ENCODE measurements at places on chromosomes 11 and 22.

GRCh38 chr11:77470504-77470903, 3.4 kb downstream of the PAK1 start:
- no peak for DNase-seq

DNA sequence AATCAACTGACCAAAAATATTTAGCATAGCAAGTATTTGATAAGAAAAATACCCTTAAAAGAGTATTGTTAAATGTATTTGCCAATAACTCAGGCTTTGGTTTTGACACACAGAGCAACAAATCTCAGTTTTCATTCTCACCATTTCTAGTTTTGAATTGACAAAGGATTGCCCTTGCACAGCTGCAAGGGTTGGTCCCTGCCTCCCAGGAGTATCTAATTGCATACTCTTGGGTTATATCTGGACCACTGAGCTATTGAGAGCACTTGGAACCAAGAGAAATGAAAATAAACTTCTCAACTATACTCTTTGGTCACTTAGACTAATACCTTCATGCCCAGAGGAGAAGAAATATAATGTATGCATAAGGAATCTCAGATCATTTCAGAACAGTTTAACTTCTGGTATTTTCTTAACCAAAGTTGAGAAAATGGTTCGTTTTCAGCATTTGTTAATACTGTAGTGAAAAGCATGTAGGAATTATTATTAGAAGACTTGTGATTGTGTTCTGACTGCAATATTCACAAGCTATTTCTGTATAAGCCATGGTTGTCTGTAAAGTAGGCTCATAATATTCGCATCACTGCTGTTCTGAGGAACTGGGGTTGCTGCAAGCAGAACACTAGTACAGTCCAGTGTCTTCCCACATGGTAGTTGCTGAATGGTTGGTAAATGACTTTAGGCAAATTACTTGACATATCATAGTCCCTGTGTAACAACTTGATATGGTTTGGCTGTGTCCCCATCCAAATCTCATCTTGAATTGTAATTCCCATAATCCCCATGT, 7.9 kb downstream of the C2CD3 start:
- no peak for DNase-seq

- DNase-seq, result no peak
Measured at GRCh38 chr11:122976061-122976733, 5.4 kb downstream of the BSX start.

DNA sequence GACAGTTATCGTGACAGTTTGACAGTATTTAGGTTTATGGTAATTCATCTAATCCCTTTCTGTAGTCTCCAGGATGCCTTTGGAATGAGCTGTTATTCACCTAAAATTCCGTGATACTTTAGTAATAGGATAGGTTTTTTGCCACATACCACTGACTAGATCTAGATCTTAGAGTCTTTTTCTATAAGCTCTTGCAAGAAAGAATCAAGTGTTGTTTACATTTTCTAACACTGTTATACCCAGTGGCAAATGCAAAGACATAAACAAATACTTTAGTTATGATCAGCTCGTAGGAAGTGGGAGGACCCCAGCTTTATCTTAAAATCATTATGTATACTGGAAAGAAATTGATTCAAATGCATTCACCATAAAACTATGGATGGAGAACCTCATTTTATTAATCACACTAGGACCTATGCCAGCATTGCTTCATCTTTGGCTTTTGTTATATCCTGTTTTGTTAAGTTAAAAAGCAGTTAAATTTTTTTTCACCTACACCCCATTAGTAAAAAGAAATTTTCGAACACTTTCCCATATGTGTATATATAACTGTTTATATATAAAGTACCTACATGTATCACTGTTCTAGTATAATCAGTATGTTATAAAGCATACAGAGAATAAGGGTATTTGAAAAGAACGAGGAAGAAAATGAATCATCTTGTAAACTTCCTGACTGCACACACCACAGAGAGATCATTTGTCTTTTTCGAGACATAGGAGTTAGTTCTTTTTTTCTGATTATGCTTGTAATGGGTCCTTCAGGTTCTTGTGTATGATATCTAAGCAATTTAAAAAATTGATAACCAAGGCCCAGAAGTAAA, 60.9 kb downstream of the PDHX start:
- no peak for DNase-seq

DNA sequence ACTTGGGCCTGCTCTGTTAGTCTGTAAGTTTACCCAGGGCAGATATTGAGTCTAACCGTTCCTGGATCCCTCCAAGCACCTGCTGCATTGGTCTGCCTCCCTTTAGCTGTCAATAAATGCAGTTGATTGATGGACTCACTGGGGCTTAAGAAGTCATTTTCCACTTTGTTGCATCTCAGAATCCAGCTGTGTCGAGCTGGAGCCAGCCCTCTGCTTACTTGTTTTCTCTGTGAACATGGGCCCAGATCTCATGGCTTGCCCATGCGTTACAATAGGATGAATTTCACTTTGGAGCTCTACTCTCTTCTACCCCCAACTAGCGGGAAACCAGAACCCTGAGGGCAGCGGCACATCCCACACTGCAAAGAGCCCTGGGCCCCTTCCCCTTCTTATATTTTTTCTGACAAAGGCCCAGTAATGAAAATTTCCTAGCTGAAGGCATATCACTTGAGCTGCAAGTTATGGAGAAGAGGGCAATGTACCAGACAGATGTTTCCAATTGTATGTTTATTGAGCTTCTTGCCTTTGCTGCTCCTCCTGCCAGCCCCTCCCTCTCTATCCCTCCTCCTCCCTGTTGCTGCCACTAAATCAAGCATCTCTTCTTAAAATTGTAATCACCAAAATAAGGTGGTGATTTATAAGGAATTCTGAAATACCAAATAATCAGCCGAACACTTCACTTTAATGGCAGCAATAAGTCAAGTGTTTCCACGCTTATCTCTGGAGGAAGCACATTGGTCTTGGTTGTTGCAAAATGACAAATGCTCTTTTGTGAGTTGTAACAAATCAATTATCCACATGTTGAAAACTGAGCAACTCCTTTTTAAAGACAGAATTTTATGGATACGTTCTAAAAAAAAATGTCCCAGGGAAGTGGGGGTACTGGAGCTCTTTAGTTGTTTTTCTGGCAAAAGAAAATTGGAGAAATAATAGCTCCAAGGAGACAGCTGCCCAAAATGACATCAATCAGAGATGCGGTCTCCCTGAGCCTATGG, 212.3 kb upstream of the ZBED5 start:
- DNase-seq, result no peak

GRCh38 chr11:117502779-117503100, 175.1 kb downstream of the CEP164 start:
- DNase-seq, result no peak

- DNase-seq, result no peak
Measured at GRCh38 chr11:12120031-12121008, 9.9 kb downstream of the MICAL2 start.

DNA sequence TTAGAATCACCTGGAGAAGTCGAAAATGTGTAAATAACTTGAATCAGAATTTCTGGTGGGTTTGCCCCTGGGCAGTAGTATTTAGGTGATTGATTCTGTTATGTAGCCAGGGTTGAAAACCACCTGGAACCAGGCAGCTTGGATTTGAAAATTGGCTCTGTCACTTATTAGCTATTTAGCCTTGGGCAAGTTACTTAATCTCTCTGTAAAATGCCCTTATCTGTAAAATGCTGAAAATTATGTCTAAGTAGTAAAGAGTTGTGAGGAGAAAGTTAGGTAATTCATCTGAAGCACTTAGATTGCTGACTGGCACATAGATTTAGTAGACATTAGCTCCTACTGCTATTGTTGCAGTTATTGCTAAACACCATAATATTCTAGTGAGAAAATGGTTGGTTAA, 49.3 kb downstream of the PPME1 start:
- no peak for DNase-seq

DNA sequence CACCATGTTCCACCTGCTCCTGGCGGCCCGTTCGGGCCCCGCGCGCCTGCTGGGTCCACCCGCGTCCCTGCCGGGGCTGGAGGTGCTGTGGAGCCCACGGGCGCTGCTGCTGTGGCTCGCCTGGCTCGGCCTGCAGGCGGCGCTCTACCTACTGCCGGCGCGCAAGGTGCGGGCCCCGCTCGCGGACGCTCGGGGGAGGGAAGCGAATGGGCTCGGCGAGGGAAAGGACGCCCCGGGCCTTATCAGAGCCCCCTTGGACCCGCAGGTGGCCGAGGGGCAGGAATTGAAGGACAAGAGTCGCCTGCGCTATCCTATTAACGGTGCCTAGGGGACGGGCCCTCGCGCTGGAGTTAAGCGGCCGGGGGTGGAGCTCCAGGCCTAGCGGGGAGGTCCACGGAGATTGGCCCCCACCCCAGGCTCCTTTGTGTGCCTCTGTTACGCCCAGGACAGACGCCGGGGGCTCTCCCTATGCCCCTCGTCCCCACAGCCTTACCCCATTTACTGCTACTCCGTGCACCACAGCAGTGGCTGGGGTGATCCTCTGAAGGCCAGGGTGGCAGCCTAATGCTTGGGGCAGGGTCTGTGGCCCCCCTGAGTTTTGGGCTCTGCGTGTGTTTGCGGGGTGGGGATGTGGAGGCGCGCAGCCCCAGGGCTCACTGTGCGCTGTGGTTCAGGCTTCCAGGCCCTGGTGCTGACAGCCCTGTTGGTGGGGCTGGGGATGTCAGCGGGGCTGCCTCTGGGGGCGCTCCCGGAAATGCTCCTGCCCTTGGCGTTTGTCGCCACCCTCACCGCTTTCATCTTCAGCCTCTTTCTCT, 1.1 kb downstream of the TM7SF2 start:
- DNase-seq, result peak; percentile 55

- no peak for DNase-seq
Measured at GRCh38 chr11:121517996-121518395, 65.2 kb upstream of the SORL1-AS1 start.

DNA sequence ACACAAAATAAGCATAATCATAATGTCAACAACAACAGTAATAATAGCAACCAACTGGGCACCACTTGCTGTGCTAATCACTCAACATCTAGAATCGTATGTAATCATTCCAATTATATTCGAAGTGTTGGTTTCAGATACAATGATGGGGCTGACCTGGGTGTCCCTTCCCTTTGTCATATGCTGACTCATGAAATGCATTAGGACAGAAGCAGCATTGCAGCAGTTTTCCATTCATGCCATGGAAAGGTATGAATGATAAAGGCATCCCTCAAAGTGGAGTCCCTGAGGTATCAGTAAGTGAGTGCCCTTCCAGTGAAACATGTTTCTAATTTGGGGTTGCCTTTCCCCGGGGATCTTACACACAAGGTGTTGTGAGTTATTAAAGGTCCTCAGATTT, 46.3 kb upstream of the ANO3 start:
- DNase-seq, result no peak

DNA sequence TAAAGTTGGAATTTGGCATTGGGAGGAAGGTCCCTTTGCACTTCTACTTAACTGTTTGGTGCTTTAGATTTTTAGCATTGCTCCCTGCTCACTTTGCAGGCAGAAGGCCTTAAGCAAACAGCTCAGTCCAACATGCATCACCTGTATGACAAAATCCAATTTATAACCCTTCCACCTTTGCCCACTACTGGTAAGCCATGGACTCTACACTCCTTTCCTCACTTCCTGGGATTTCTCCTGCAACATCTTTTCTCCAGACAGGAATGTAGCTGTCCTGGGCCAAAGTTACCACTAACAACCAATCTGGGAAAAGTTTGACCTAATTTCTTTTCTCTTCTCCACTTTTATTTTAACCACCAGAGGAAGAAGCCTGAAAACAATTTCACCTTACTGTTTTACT, 1.8 kb upstream of the OR2D2 start:
- DNase-seq, result no peak

- DNase-seq, result no peak
Measured at GRCh38 chr11:61742391-61742790, 10.0 kb upstream of the MYRF start.

DNA sequence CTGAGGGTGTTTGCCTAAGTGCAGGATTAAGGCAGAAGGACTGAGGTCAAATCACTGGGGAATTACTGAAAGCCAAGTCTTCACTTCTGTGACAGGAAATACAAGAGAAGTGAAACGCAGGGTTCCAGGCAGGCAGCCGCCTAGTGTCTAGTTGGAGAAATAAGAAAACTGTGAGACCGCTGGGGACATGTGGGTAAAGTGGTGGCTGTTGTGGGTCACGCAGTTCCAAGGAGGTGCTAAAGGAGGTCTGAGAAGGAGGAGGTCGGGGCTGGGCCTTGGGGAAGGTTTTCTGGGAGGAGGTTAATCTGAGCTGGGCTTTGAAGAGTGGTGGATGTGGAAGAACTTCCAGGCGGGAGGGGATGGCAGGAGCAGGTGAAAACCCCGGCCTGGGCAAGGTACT, 11.2 kb downstream of the MCM5 start:
- no peak for DNase-seq

GRCh38 chr11:22657101-22657694, 9.2 kb upstream of the GAS2 start:
- DNase-seq, result no peak

DNA sequence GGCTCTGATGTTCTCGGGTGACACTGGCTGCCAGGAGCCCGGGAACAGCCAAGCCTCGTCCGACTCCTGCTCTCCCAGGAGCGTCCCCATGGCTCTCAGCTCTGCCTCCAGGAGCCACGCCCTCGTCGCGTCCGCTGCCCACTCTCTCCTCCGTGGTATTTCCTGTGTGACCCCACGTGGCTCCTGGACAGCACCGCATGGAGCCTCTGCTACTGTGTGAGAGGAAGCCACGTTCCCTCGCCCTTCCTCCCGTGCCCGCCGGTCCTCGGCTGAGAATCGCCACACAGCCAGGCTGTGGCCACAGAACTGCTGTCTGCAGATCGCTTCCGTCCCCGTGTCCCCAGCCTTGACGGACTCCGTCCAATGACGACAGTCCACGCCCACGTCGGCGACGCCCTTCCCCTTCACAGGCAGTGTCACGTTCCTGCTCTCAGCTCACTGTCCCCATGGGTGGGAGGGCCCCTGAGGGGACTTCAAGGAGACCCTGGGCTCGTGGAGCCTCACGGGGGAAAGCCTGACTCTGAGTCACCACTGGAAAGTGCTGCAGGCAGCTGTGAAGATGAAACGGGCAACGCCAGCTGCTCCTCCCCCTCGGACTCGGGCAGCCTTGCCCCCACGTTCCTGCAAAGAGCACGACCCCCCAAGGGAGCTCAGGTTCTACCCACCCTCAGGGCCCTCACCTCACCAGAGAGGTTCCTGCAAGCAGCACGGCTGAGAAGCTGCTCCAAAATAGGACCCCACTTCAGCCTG, 458.5 kb downstream of the BRD1 start:
- DNase-seq, result no peak

DNA sequence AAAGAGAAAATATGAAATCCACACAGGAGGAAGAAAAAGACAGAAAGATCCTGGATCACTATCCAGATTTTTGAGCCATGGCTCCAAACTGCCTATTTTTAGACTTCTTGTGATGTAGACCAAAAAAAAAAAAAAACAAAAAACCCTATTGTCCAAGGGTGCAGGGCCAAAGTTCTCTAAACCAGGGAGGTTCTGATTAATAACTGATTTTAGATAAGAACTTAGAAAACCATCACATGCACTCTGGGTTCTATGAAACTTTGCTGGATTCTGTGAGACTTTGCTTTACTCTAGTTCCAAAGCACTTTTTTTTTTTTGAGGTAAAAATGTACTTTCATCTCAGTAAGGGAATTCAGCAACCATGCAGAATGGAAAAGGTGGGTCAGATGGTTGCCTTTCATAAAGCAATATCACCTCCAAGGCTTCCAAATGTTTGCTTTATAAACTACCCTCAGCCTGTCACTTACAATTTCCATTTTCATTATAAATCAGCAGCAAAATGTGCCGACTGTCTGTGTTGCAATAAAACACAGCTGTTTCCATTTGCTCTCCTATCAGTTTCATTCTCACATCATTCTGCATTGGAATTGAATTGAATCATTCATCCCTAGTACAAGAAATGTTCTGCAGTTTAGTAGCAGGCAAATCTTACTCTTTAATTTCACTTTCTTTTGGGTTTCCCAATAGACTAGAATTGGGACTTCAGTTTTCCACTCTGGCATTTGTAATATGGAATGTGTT, 1584.3 kb upstream of the RAG2 start:
- DNase-seq, result no peak
